Midbrain (tissue), 1 donor: ENCODE measurements at places on chromosomes 11 and 22.

GRCh38 chr11:114782650-114783310 is 104.5 kb downstream of the NXPE2 start:
- DNase-seq = no peak

DNA sequence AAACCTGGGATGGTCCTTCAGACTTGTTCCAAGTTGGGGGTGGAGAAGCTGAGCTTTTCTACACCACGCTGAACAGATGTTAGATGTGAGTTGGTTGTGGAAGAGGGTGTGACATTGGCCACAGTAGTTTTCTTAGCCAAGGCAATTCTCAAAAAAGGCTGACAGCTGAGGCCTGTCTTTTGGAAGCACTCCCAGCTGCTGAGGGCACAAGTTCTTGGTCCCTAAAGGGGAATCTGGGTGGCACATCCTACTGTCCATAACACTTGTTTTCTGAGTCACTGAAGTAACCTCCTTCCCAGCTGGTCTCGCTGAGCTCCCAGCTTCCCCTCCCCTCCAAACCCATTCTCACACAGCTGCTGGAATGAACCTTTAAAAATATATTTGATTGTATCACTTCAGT is 375.7 kb upstream of the KIRREL3 start:
- no peak for DNase-seq

- DNase-seq = no peak
Measured at GRCh38 chr22:47802421-47802820, 1040.0 kb downstream of the TBC1D22A start.

- DNase-seq = peak; percentile 90
Measured at GRCh38 chr11:133934599-133935550, 21.9 kb downstream of the IGSF9B start.

DNA sequence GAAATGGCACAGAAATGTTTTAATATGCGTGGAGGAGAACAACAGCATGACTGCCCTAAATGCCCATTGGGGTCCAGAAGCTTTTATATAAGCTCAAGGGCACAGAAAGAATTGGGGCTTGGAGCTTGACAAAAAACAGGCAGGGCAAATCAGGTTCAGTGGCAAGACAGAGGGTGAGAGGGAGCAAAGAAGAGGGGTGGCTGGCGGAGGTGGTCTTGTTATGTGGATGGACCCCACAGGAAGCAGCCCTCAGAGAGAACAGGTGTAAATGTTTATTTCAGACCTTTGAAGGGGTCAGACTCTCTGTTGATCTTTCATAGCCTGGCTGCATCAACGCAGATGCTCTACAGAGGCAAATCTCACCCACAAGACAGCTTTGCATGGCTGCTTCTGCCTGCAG is 213.1 kb upstream of the B3GAT1 start:
- DNase-seq = no peak
